ENCODE measurements at places on chromosomes 13 and 19.

- no peak for DNase-seq
Observed at GRCh38 chr19:49347835-49348234, 12.6 kb downstream of the CD37 start.

GRCh38 chr13:56752636-56753035 is 388.1 kb upstream of the PRR20A start:
- DNase-seq = no peak

DNA sequence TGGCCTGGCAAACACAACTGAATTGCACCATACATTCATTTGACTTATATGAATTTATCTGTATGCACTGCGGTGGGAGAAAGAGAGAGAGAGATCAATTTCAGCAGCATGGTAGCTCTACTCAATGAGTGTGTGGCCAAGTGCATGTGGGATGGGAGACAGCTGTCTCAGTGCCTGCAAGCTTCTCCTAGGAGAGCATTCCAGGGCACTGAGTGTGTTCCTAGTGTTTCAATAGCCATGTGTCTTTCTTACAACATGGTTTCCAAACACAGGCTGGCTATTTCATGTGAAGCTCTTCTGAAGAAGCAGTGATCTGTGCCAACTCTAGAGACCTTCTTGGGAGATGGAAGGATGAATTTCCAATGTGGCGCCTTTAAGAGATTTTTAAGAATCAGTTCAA is 43.5 kb downstream of the NEK5 start:
- no peak for DNase-seq

DNA sequence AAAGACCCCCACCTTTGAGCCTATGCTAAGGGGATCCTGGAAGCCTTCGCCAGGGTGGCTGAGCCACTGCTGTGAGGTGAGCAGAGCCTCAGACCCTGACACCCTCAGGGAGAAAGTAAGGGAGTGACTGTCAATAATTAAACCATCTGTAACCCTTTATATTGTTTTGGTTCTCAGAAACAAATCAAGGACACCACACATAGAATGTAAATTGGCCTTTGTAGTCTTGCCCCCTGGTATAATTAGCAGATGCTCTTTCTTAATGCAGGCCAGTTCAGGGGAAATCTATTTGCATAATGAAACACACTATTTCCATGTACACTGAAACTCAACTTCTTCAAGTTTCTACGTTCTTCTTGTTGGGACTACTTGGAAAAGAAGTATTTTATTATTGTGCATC is 127.7 kb upstream of the EDNRB start:
- no peak for DNase-seq

GRCh38 chr13:59681636-59682311 is 482.0 kb downstream of the DIAPH3 start:
- DNase-seq = no peak

GRCh38 chr13:34349091-34349722 is 531.3 kb downstream of the RFC3 start:
- peak; percentile 60 for DNase-seq

DNA sequence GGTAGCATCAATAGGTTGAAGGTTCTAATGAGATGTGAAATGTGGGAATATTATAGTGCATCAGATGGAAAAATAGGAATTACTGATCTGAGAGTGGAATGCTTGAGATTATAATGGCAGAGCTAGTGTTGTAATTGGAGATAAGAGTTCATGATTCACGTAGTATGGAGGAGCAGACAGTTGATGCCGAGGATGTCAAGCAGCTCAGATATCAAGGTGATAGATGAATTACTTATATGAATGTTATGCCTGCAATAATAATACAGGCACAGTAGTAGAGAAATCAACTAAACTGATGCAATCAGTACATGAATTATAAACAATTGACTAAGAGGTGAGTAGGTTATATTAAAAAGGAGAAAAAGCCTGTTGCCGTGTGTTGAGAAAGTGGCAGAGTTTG is 793.2 kb upstream of the GPC6 start:
- DNase-seq = no peak

DNA sequence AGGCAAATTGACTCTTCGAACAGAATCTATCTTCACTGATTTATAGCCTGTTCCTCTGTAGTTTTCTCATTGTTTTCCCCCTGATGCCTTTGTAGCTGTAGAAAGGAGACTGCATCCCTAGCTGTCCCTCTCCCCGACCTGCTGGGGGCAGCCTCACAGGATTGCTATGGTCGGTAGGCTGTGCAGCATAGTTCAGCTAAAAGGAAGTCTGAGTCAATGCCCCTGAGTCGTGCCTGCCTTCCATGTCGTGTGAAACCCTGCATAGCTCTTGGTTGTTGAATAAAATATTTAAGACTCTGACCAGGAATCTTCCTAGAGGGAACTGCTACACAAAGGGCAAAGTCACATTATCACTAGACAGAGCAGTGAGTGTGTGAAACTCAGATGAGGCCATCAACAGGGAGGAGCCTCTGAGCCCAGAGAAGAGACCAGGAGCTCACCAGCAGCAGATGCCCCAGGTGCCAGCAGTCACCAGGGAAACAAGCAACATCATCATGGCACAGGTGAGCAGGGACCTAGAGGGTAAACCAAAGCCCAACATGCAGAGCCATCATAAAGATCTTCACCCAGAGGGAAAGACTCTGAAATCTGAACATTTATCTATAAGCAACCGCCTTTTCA is 108.4 kb upstream of the NBEA start:
- no peak for DNase-seq

- DNase-seq = no peak
Observed at GRCh38 chr13:83796364-83796763, 85.9 kb downstream of the SLITRK1 start.

DNA sequence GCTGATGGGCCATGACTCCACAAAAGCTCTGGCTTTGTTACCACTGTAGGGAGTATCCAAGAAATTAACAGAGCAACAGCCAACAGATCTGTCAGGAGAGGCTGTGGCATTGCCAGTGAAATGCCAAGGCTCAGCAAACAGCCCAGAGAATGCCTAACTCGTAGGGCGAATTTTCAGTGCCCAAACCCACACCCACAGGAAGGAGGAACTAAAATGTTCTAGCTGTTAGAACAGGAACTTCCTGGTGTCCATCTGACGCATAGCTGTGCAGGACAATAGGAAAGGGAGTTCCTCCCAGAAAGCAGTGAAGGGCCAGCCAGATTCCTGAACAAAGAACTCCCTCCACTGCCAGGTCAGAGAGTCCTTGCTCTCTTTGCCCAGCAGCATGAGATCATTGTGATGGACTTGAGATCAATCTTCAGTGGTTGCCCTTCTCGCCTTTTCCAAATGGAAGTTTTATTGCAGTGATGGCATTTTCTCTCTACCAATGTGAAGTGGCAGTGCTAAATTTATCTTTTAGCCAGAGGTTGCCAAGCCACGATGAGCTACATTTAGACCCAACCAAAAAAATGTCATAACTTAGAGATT is 224.2 kb upstream of the STARD13 start:
- peak; percentile 61 for DNase-seq

DNA sequence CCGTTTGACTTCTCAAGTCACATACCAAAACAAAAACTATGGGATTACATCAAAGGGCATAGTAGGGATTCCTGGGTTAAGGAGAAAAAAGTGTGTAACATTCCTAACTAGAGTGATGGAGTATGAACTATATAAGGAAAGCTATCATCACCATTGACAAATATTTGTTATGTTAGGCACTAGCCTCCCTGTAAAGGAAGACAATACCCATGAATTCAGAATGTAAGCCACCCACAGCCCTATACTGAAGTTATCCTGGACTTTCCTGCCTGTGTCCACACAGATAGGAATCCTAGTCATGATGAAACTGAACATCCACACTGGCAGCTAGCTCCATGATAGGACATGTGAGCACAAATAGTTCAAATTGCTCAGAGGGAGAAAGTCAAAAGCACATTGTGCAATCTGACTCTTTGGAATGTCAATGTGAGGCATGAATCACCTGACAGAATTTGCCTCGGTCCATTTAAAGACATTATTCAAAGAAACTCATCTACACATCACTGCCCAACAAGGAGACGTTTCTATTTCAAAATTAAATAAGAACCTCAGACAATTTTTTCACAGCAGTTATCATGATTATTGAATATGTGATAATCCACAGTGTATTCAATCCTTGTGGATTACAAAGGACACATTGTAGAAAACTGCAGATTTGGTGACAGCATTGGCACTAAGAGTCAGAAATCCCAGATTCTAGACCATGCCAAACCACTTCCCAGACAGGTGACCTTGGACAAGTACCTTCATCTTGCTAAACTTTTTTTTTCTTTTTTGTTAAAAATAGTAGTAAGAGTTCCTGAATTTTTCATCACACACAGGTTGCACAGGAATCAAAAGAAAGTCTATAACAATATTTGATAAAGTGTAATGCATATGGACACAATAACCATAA is 529.3 kb downstream of the IRS2 start:
- no peak for DNase-seq

GRCh38 chr13:75458696-75459422 is 23.1 kb downstream of the TBC1D4 start:
- DNase-seq = no peak

DNA sequence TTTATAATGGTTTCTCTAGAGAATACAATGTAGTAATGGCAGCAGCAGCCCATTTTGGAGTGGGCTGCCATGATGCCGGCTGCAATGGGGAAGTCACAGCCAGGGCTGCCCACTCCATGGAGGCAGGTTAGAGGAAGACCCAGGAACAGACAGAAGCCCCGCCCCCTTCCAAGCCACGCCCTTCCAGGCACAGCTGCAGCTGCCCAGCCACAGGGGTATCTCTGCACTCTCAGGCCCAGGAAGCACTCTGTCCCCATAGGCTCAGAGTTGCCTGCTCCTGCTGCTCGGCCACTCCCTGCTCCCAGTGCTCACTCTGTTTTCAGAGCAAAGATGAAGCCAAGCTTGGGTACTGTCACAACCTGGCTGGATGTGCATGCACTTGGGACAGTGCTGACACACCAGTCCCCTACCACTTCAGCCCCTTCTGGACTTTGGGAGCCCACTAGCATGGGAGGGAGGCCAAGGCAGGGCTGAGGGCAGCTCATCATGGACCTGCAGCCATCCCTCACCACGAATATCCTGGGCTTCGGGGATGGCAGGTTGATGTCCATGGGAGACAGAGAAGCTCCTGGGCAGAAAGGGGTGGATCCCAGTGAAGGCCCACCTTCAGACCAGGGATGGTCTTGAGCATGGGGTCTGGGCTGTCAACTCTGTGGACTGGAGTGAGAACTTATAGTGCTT is 1224.2 kb downstream of the SLITRK5 start:
- DNase-seq = no peak

DNA sequence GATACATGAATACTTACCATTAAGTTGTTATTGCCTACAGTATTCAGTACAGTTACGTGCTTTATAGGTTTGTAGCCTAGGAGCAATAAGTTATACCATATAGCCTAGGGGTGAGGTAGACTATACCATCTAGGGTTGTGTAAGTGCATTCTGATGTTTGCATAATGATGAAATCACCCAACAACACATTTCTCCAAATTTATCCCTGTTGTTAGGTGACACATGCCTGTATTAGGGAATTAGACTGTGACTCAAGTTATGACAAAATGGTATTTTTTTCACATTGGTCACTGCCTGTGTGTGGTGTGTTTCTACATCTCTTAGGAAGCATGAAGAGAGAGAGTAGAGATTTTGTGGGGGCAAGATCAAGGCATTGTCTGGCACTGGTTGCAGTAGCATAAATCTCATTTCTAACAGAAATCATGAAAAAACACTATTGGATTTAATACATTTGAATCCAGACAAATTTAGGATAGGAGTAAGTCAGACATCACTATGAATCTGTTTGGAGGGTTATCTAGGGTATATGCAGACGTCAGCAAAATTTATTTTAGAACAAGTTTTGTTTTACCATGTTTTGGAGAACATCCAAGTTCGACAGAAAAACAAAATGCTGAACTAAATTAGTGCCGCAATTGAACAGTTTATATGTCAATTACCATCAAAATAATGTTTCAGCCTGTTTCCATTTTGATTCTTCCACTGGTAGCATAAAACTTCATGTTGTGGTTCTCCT is 332.1 kb downstream of the LMO7 start:
- no peak for DNase-seq

GRCh38 chr13:98236197-98236596 is 59.1 kb upstream of the RNF113B start:
- no peak for DNase-seq

DNA sequence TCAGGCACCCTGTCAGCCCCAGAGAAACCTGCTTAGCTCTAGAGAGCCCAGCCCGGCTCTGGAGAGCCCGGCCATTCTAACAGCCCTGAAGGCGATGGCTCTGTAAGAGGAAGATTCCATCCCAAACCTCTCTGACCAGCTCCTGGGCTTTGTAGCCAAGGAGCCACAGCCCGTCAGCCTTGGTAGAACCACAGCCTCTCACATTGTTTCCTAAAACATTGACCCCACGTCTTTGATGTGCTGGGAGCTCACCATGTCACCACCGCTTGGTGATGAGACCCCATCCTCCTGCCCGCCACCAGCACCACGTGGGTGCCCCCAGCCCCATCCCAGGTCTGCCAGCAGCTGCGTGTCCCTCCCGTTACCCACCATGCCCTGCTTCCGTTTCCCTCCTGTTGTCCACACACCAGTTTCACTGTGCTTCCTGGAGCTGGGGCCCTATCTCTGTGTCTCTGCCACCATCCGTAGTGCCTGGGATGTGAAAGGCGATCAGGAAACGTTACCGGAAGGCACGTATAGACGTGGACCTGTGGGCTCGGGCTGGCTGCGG is 94.2 kb upstream of the MCF2L start:
- no peak for DNase-seq

DNA sequence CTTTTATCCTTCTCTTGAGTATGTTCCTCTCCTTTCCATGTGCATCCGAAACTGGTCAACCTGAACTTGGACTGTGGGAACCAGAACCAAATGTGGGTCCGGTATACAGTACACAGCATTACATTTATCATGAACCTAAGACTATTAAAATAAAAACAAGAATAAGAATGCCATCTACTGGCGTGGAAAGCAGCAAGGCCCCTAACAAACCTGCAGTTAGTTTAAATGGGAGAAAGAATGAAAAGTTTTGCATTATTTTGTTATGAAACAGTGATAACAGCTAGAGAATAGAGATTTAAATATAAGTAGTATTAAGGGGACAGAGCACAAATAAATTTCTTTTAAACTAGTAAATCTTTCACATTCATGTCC is 159.5 kb downstream of the RBM26 start:
- no peak for DNase-seq

DNA sequence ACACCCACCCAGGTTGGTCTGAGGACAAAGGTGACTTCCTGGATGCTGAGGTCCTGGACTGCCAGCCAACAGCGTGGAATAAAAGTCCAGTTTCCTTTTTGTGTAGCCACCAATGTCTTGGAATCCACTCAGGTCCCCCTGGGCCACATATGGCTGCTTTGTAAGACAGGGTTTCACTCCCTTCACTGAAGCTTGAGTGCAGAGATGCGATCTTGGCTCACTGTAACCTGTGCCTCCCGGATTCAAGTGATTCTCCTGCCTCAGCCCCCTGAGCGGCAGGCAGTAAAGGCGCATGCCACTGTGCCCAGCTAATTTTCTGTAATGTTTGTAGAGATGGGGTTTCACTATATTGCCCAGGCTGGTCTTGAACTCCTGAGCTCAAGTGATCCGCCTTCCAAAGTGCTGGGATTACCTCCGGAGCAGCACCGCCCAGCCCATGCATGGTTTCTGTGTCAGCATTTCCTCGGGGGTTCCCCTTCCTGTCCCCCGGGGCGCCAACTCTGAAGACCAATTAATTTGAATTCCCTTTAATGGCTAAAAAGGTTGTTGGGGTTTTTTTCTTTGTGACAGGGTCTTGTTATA is 17.5 kb downstream of the KANK2 start:
- DNase-seq = no peak

GRCh38 chr13:23235994-23236393 is 55.2 kb downstream of the SGCG start:
- DNase-seq = no peak
